CD4-positive, CD25-positive, alpha-beta regulatory T cell (primary cell): ENCODE measurements at places on chromosomes 16 and 17. TPM values are rescaled to one million over a fixed set of nuclear protein-coding genes. Genes with fewer than 3 reads are reported as not detected.

The OR3A1 gene
- 0.42 TPM for total RNA-seq

The TNFRSF17 gene
- not detected for total RNA-seq

The ITGA2B gene
- 19.5 TPM for total RNA-seq

The SLC16A3 gene
- 52.5 TPM for total RNA-seq

The ELMO3 gene
- total RNA-seq: 2.2 TPM

The ZNF597 gene
- 4.7 TPM for total RNA-seq

The RMI2 gene
- 4.3 TPM for total RNA-seq

The DBNDD1 gene
- total RNA-seq: 1.1 TPM
